ENCODE measurements at places on chromosomes 12 and 14.

- no peak for DNase-seq
Observed at GRCh38 chr12:67534681-67535080, 113.9 kb upstream of the DYRK2 start.

- no peak for DNase-seq
Observed at GRCh38 chr12:38516418-38516817, 199.8 kb downstream of the ALG10B start.

DNA sequence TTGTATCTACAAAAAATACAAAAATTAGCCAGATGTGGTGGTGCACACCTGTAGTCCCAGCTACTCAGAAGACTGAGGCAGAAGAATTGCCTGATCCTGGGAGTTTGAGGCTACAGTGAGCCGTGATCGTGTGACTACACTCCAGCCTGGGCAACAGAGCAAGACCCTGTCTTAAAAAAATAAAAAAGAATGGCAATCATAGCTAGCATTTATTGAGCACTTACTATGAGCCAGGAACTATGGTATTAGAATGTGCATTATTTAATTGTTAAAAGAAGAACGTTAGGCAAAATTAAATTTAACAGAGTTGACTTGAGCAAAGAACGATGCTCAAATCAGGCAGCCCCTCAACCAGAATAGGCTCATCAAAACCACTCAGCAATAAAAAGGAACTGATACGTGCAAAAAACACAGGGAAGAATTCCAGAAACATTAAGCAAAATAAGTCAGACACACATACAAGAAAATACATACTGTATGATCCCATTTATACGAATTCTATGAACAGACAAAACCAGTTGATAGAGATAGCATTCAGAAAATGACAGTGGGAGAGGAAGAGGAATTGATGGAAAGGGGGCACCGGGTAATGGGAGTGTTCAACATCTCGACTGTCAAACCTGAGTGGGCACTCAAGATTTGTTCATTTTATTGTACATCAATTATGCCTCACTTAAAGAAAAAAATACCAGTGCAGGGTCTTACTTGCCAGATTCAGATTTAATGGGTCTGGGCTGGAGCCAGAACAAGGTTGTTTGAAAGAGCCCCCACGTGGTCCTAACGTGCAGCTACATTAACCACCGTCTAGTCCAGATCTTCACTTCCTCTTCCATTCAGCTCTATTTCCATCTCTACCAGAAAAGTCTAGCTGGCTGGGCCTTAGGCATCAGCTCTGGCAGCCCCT is 8.0 kb downstream of the SCNN1A start:
- no peak for DNase-seq

- DNase-seq = no peak
Observed at GRCh38 chr14:97706819-97707218, 909.6 kb downstream of the VRK1 start.

DNA sequence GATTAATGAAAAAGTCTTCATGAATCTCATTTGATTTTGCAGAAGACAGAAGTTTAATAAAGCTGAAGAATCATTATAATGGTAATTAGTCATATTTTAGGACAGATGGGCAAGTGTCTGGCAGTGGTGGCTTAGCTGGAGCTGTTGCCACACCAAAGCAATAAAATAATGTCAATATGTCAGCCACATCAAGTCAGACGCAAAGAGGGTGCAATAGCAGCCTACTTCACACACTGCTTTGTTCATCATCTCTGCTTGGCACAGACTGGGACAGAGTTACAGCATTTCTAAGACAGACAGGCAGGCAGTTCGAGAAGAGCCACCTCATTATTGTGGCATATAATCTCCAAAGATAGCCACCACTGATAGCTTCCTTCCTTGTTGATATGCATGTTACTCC is 16.9 kb upstream of the KRR1 start:
- no peak for DNase-seq

GRCh38 chr14:69129264-69129880 is 23.5 kb downstream of the DCAF5 start:
- DNase-seq = peak; percentile 15

GRCh38 chr14:101252443-101253214 is 308.7 kb upstream of the DIO3 start:
- DNase-seq = no peak
